Esophagus squamous epithelium (tissue), 5 donors: ENCODE measurements at places on chromosomes 5 and 9.
A peak's percentile ranks its signal among the peaks of the same experiment; 100 is the strongest.

DNA sequence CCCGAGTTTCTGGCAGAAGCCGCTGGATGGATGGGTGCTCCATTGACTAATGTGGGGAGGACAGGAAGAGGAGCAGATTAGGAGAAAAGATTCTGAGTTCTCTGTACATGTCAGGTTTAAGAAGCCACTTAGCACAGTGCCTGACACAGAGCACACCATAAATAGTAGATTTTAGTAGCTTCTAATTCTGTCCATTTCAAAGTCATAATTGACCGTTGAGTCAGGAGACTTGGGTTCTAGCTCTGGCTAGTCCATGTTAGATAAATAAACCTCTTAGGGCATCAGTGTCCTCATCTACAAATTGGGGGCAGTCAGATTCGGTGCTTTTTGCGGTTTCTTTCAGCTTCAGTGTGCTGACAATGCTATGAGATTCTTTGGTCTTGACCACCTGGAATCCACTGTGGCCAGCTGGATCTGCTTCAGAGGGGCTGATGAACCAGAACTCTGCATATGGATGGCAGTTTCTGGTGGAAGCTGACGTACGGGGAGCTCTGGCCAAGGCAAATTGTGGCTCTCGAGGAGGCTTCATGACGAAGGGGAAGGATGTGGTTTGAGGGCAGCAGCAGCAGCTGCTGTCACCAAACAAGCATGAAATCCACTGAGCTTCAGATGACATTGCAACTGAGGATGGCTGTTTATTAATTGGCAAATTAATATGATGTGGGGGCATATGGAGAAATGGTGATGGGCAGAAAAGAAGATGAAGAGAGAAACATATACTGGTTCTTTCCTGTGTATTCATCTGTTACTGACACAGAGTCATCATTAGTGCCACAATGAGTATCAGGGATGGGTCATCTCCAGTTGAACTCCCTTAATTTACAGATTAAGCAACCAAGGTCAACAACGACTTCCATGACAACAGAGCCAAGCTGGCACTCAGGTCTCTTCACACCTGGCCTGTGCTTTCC, 134.4 kb downstream of the AOPEP start:
- no peaks in the 10 kb centered on the region for H3K36me3 ChIP-seq
- DNase-seq, result no peak
- H3K4me1 ChIP-seq, result peaks cover 15% of the 10 kb centered on the region
- H3K27me3 ChIP-seq, result no peaks in the 10 kb centered on the region
- H3K4me3 ChIP-seq, result no peak overlapping the region
- H3K27ac ChIP-seq, result peak overlapping the region; percentile 31

DNA sequence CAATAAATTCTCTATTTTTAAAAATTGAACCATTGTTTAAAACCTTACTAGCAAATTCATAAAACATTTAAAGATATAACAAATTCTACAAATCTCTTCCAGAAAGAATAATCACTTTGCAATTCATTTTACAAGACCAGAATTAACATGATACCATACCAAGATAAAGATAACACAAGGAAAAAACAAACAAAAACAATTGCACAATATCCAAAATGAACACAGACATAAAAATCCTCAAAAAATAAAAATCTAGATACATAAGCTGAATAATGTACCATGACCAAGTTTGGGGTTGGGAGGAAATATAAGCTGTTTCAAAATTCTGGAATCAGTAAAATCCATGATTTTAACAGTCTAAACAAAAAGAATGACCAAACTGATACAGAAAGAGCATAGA, 11.1 kb downstream of the CCNG1 start:
- H3K4me3 ChIP-seq, result no peak overlapping the region
- no peak overlapping the region for H3K27ac ChIP-seq
- no peak for DNase-seq
- H3K27me3 ChIP-seq, result no peaks in the 10 kb centered on the region

DNA sequence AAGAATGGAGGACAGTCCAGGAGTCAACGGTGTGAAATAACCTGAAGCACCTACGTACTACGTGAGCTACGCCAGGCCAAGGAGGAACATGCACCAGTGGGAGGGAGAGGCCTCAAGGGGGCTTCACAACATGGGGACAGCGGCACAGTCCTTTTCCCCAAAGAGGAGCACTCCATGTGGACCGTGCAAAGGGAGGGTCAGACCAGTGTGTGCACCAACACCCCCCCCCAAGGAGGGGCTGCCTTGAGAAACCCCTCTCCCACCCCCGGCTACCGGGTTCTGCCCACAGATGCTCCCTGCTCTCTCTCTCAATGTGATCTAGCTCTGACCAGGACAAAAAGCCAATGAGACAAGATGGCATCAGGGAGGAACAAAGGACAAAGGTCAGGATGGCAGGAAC, 68.6 kb downstream of the PRRT1B start:
- no peak overlapping the region for H3K27ac ChIP-seq
- H3K27me3 ChIP-seq, result no peaks in the 10 kb centered on the region
- H3K4me1 ChIP-seq, result peaks cover 15% of the 10 kb centered on the region
- H3K4me3 ChIP-seq, result no peak overlapping the region
- no peak for DNase-seq

DNA sequence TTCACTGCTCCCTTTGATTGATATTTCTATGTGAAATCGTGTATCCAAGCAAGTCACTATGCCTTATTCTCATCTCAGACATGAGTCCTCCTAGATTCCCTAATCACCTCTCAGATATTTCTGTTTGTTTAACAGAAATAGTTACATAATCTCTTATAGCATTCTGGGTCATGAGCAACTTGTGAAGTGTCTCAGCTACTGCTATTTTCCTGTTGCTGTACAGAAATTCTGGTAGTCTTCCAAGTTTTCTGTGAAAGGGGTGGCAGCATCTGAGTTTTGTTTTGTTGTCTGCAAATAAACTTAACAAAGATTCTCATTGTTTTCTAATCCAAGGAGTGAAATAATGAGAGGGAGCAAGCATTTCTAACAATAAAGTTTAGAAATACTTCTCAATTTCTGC, 256.9 kb upstream of the ST8SIA4 start:
- no peak overlapping the region for H3K27ac ChIP-seq
- no peaks in the 10 kb centered on the region for H3K27me3 ChIP-seq
- no peak for DNase-seq
- no peaks in the 10 kb centered on the region for H3K4me1 ChIP-seq

GRCh38 chr5:158725297-158725851, 374.3 kb downstream of the EBF1 start:
- H3K27ac ChIP-seq, result no peak overlapping the region
- H3K27me3 ChIP-seq, result no peaks in the 10 kb centered on the region
- H3K4me1 ChIP-seq, result no peaks in the 10 kb centered on the region
- no peaks in the 10 kb centered on the region for H3K36me3 ChIP-seq
- DNase-seq, result no peak

GRCh38 chr9:1938675-1939170, 76.4 kb upstream of the SMARCA2 start:
- no peaks in the 10 kb centered on the region for H3K4me1 ChIP-seq
- H3K27me3 ChIP-seq, result no peaks in the 10 kb centered on the region
- H3K4me3 ChIP-seq, result no peak overlapping the region
